ENCODE measurements at places on chromosomes 3 and 15.

GRCh38 chr15:70788114-70789049 is 25.0 kb upstream of the UACA start:
- DNase-seq, result no peak

DNA sequence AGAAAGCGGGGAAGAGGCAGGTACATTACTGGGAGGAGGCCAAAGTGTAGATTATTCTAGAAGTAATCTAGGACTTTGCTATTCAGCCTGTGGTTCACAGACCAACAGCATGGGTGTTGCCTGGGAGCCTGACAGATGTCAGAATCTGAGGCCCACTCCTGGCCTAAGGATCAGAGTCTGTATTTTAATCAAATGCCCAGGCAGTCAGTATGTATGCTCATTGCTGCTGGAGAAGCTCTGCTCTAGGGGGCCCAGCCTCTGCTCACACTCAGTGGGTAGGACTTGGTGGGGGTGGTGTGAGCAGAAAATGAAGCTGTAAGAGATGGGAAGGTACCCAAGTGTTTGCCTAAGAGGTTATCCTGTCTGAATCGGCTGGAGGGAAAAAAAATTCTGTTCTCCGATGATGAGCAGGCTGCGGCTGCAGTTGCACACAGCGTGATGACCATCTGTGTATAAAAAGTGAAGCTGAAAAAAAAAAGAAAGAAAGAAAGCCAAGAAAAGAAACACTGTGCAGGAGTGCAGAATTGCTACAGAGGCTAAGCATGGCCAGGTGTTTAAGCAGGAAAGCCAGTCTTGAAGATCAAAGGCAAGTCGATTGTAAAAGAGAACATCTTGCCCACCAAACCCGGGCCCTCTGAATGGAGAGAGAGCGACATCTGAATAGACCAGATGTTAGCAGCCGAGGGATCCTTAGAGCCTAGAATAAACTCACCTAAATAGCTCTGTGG is 65.2 kb downstream of the EIF4E3 start:
- DNase-seq, result no peak

- no peak for DNase-seq
Measured at GRCh38 chr15:86178845-86179244, 99.2 kb downstream of the AGBL1 start.

- no peak for DNase-seq
Measured at GRCh38 chr3:138089091-138089490, 26.3 kb downstream of the DZIP1L start.

DNA sequence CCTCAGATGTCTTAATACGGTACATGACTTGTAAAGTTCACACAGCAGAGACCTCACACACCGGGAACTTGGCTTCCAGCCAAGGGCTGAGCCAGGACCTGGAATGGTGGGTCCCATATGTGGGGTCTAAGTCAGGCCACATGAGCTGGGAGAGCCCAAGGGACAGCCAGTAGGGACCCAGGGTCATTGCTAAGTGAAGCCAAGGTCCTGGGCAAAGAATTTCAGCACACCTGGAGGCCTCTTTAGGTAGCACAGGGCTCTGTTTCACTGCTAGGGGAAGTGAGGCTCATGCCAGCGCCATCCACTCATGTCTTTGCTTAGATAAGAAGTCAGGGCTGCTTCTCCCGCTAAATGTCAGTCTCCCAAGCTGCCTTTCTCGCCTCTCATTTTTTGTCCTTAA is 116.6 kb upstream of the TLE3 start:
- no peak for DNase-seq

GRCh38 chr15:92845126-92845508 is 55.0 kb upstream of the CHD2 start:
- DNase-seq, result no peak

GRCh38 chr15:42511007-42511391 is 15.6 kb downstream of the SNAP23 start:
- no peak for DNase-seq

DNA sequence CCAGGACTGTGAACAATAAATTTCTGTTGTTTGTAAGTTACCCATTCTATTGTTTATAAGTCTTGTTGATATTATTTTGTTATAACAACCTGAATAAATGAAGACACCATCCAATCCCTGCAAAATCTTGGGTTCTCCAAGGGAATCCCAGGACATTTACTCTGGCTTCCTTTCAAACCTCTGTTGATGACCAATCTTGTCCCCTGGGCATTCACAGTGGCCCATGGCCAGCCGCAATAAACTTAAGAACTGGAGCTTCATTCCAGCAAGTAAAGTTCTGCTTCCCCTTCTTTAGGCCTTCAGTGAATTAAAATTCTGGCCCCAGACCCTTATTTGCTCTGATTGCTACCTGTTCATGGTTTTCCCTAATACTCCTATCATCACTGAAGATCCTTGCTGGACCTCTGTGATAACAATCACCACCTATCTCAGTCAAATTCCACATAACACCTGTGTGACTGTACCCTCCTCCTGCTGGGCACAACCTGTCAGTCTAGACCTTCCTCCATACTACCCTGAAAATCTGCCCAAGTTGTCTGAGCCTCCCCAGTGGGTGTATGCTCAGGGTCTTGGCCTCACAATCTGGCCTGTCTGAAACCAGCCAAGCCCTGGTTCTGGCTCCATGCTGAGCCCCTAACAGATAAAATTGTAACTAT is 153.1 kb downstream of the SEMA6D start:
- DNase-seq, result no peak

DNA sequence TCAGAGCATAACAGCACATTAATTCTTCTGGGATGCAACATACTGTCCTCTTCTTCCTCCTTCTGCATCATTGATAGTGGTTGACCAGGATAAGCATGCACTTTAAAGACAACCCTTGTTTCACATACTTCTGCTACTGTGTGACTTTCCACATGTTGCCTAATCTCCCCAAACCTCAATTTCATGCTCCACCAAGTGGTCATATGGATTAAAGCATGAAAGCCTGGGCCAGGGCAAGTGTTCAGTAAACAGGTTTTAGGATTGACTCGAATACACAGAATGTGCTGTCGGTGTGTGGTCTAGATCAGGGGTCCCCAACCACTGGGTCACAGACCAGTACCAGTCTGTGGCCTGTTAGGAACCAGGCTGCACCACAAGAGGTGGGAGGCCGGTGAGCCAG is 22.5 kb upstream of the BFSP2 start:
- no peak for DNase-seq

DNA sequence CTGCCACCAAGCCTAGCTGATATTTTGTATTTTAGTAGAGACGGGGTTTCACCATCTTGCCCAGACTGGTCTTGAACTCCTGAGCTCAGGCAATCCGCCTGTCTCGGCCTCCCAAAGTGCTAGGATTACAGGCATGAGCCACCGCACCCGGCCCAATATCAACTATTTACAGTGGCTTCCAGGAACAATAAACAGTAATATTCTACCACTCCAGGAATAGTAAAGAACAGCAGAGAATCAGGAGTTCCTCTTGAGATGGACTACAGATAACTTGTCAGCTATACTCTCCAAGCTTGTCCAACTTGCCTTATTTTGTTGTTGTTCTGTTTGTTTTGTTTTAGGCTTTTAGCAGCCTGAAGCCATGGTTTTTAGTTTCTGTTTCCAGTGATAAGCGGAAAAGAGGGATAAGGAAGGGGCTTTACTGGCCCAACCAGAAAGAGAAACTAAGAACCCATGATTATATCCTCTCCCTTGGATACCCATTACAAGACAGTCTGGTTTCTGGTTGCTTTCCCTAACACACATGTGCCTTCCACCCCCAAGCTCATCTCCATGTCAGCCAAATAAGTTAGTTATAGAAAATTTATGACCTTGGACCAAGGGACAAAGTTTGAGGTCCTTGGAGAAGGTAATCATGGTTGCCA is 36.7 kb downstream of the ARHGEF3 start:
- no peak for DNase-seq
